ENCODE measurements at places on chromosomes 12 and 14.

DNA sequence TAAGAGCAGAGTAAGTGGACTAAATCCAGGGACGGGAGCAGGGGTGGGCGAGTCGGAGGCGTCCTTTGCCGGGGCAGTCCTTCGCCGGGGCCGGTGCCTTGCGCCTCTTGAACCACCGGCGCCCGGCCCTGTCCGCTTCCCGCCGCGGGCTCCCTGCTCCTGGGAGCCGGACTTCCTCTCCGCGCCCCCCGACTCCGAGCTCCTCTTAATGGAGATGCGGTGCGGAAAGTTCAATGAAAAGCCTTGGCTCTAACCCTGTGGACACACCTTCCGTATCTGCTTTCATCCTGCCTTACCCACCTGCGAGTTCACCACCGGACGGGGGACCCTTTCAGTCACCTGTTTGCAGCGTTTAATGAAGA, 412 bp downstream of the FGFR1OP2 start:
- DNase-seq, result no peak

DNA sequence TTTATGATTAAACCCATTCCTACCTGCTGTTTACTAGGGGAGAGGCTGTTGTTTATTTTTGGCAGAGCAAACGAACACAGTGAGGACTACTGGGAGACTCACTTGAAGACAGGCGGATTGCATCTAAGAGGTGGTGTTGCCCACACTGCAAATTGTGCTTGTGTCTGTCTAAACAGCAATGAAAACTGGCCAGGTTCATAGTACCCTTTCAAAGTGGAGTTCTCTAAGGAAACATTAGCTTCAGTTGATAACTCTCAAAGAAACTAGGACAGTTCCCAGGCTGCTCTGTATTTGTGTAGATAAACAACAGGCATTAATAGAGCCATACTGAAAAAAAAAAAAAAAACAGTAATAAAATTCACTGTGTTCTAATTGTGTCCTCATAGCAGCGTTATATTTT, 466.0 kb upstream of the RGS6 start:
- no peak for DNase-seq

GRCh38 chr14:85595981-85596380, 66.0 kb downstream of the FLRT2 start:
- no peak for DNase-seq

GRCh38 chr14:22852940-22853767, 16.8 kb downstream of the MMP14 start:
- no peak for DNase-seq

GRCh38 chr12:108253540-108253939, 85.6 kb downstream of the CMKLR1 start:
- DNase-seq, result no peak
